ENCODE measurements at places on chromosomes 11 and 22.

DNA sequence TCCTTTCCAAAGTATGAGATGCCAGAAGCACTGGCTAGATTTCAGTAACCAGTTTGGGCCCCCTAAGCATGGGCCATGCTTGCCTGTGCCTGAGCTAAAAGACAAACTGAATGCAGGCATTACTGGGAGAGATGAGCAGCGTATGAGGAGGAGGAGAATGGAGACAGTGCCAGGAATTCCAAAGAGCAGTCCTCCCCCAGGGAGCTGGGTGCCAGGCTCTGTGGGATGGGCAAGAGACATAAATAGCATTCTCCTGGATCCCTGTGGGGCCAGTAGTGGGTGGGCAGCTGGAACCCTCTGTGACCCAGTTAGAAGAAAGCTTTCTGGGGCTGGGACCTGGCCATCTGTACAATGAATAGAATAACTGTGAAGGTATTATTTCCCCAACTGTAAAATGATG lies 235.6 kb downstream of the KCNA4 start:
- DNase-seq = no peak

DNA sequence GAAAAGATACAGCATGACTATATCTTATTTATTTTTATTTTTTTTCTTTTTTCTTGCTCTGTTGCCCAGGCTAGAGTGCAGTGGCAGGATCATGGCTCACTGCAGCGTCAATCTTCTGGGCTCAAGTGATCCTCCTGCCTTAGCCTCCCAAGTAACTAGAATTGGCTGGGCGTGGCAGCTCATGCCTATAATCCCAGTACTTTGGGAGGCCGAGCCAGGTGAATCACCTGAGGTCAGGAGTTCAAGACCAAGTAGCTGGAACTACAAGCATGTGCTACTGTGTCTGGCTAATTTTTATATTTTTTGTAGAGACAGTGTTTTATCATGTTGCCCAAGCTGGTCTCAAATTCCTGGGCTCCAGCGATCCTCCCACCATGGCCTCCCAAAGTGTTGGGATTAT lies 28.3 kb upstream of the CCDC134 start:
- DNase-seq = no peak

DNA sequence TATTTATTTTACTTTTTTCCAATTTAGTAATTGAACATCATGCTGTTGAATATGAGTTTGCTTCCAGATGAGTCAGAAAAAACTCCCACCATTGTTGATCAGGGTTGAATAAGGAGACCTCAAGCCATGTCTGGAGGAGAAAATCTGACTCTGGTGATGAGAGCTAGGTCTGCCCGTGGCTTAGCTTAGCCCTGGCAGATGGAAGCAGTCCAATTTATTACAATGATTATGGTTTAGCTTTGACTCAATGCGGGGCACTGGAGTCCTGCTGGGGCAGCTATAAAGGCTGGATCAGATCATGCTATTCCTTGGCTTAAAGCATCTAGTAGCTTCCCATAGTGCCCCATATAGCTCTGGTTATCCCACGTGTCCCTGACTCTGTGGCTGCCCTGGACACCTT lies 506.5 kb downstream of the MN1 start:
- no peak for DNase-seq

- DNase-seq = no peak
Observed at GRCh38 chr11:130050257-130050656, 19.4 kb upstream of the APLP2 start.

- DNase-seq = no peak
Observed at GRCh38 chr11:8512547-8512946, 81.5 kb downstream of the STK33 start.

DNA sequence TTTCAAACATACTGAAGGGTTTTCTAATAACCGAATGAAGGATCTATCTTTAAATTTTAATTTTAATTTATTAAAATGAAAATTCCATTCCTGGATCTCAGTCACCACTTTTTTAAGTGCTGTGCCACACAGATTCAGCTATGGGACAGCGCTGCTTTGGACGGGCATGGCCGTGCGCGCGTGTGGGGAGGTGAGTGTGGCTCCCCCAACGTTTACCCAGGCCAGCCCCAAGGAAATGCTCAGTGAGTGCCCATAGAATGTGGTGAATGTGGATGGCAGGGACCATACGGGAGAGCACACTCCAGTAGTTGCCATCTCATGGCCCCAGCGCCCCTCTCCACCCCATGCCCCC lies 88.0 kb upstream of the KCNQ1OT1 start:
- DNase-seq = no peak

- DNase-seq = no peak
Observed at GRCh38 chr11:8060801-8061554, 20.0 kb upstream of the TUB start.

- DNase-seq = peak; percentile 68
Observed at GRCh38 chr11:132158091-132158490, 787.7 kb downstream of the NTM start.

- no peak for DNase-seq
Observed at GRCh38 chr11:617199-617911, 1.6 kb upstream of the IRF7 start.

GRCh38 chr22:50683994-50684371 lies 11.4 kb downstream of the SHANK3 start:
- no peak for DNase-seq

DNA sequence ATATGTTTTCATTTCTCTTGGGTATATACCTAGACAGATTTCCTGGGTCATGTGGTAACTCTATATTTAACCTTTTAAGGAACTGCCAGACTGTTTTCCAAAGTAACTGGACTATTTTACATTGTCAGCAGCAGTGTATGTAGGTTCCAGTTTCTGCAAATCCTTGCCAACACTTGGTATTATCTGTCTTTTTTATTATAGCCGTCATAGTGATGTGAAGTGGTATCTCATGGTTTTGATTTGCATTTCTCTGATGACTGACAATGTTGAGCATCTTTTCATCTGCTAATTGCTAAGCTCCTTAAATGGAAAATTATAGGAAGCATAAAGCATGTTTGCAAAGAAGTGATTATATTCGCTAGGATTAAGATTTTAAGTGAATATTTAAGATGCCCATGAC lies 13.9 kb downstream of the NNMT start:
- DNase-seq = no peak

GRCh38 chr11:66840317-66841091 lies 2.7 kb upstream of the RCE1 start:
- DNase-seq = no peak

DNA sequence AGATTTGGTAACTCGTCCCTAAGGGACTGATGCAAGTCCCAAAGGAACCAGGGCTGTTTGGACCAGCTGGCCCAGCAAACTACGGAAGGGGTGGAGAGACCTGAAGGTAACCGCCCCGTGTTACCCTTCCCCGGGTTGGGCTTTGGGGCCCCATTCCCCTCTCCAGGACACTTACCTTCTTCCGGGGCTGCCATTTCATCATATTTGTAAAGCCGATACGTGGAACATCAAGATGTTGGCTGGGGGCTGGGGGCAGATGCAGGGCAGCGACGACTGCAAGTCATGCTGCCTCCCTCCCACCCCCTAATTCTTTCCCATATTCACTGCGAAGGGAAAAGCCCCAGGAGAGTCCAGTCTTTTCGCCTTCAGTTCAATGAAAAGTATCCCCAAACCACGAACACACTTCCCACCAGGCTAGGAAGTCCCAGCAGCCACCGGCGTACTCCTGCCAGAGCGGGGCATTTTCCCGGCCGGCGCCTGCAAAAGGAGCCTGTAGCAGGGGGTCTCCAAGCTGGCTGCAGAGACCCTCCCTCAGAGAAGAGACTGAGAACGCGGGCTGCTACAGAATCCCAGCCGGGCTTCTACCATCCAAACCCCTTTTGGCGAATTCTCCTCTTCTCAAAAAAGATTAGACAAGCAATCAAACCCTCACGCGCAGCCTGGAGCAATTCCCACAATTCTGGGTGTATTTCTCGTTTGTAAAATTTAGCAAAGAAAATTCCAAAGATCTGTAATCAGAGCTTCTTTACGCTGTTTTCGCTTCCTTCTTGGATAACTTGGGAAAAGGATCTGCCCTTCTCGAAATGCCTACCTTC lies 236.7 kb downstream of the TTC28 start:
- DNase-seq = peak; percentile 56

DNA sequence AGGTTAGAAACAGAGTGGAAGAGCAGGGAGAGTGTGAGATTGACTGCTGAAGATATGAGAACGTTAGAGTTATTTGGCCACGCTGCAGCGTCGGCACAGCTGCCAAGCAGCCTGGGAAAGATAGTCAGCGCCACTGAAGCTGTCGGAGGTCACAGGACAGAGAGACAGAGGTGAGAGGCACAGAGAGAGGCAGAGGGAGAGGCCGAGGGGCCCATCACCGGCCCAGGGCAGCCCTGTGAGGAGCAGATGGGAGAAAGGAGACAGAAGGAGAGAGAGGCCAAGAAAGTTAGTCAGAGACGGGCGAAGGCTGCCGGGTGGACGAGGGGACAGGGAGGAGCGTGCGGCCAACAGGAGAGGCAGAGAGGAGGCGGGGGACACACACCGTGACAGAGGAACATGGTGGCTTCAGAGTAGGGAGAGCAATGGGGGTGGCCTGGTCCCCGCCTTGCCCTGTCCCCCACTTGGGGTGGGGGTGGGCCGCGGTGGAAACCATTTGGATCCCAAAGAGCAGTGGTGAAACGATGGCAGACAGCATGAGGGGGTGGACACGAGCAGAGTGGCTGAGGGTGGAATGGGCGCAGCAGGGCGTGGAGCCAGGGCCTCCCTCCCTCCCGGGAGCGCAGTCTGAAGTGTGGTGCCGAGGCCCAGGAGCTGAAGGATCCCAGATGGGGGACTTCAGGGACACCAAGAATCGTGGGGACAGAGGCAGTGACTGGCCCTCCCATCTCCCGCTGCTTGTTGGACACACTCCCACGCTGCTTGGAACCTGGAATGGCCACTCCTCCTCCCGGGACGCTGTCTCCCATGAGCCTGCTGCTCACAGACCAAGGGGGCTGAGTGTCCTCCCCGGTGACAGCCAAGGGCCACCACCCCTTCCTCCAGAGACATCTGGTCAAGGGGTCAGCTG lies 26.6 kb downstream of the LRRC10B start:
- no peak for DNase-seq

GRCh38 chr22:38766076-38766777 lies 10.4 kb upstream of the SUN2 start:
- DNase-seq = peak; percentile 94

DNA sequence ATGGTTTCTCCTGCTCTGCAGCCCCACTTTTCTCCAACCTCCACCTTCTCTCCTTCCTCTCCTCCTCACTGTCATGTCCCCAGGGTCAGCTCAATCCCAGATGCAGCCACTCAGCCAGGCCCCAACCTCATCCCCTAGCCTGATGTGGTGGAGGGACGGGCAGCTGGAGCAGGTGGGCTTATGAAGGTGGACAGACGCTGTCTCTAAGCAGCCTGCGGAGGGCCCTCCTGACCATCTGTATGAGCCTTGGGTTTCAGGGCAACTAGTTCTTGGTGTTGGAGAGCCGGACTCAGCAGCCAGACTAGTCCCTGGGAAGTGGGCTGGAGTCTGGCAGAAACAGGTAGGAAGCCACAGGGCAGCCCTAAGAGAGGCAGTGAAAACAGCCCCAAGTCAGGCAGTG lies 18.1 kb downstream of the CRYBB2 start:
- DNase-seq = no peak

DNA sequence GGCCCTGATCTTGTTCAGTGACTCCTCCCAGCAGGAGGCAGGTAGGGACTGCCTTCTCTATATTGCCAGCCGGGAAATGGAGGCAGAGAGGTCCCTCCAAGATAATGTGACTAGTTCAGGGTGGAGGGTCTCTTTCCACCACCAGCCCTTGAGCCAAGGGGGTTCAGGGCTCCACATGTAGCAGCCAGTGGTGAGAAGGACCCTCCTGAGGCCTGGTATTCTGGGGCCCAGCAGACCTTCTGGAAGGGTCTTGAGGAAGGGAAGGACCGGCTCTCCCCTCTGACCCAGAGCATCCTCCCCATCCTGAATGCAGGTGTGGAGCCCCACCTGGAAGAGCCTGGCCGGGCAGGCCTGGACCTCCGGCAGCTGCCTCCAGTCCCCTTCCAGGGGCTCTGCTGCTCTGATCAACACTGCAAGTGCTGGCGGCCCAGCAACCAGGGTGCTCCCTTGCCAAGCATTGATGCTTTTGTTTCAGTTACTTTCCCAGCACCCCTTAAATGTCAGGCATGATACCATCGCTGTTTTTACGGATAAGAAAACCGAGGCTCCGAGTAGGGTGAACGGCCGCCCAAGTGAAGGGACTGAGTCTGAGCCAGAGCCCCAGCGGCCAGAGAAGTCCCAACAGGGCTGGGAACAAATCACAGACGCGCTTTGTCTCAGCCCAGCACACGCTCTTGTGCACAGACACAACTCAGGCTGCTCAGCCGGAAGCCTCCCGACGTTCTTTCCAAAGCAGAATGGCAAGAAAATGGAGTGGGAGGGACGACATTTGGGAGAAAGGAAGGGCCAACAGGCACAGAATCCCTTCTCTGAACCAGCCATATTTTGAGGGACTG lies 38.8 kb downstream of the DKK3 start:
- peak; percentile 44 for DNase-seq

DNA sequence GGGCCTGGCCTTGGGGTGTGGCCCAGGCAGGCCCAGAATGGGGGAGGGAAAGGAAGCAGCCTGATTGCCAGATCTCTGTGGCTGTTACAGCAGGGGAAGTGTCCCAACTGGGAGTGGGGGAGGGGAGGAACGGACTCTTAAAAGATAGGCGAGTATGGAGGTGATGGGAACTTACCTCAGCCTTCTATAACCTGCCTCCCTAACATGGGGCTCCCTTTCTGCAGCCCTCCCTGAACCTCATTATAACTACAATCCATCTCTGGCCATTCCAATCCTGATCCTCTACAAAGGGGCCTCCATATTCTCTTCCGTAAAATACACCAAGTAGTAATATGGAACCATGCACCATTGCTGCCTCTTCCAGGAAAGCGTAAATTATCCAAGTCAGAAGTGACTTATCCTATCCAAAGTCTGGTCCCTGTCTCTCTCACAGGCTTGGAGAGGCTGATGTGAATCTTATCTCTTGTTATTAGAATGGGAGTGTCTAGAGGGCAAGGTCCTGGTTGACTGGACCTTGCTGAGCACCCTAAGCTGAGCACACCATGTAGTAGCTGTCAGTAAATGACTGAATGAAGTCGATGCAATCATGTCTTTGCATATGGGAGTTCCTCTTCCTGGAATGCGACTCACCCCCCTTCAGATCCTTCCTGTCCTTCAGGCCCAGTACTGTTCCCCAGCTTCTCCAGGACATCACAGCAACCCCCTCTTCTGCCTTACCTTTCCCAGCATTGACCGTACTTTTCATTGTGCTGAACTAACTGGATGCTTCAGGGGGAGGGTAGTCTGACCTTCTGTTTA lies 5.9 kb downstream of the RHOG start:
- no peak for DNase-seq

DNA sequence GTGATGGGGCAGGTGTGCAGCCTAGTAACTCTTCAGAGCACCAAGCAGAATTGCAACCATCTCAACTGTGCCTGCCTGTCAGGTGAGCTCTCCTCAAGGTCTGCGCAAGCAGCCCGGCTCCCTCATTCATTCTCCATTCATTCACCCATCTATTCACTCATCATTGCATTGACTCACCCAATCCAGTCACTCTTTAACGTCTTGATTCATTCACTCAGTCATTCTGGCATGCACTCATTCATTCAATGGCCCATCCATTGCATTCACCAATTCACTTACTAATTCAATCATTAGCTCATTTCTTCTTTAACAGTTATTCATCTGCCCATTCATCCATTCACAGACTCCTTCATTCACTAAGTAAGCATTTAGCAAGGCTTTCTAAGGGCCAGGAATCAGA lies 111.8 kb downstream of the PDE2A start:
- DNase-seq = no peak

GRCh38 chr22:31271026-31271425 lies 21.3 kb downstream of the PIK3IP1 start:
- DNase-seq = peak; percentile 66

GRCh38 chr11:82004537-82005213 lies 729.0 kb downstream of the FAM181B start:
- DNase-seq = no peak

GRCh38 chr11:14669958-14670357 lies 26.4 kb downstream of the PDE3B start:
- no peak for DNase-seq

GRCh38 chr22:47813661-47814060 lies 1051.2 kb downstream of the TBC1D22A start:
- peak; percentile 32 for DNase-seq
